Stimulated activated CD8-positive, alpha-beta memory T cell treated with anti-CD3 and anti-CD28 coated beads, Interleukin-15, amount 100 ng/mL, for 1 hour (primary cell): ENCODE measurements at places on chromosomes 2 and 18.

DNA sequence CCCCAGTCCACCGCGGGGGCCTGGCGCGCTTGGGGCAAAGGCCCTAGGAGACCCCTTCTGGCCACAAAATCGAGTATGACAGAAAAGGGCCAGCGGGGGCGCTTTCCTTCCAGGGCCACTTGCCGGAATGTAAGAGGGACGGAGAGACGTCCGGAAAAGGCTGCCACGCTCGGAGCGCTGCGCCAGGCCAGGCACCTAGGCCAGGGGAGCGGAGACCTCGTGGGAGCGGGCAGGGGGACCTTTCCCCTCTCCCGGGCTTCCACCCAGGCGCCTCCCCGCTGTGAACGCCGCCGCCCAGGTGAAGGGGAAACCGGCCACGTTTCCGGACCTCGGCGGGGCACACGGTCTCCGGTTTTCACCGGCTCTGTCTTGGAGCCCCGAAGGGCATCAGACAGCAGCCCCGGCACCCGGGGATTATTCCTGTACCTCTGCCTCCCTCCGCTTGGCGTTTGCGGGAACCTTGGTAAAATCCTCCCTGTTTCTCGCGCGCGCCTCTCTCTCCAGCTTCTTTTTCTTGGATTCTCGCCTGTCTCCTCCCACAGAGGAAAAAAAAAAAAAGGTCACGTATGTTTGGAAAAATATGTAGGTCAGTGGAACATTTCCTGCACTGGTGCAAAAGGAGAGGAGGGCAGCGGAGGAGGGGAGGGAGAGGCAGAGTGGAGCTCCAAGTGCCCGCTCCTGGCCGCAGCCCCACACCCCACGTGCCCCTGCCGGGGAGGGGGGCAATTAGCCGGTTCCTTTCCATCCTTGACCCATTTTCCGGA lies 1.2 kb upstream of the NPAS2 start:
- DNase-seq, result no peak

- no peak for DNase-seq
Observed at GRCh38 chr2:168212866-168213265, 34.5 kb downstream of the STK39 start.

- DNase-seq, result no peak
Observed at GRCh38 chr18:45836242-45837205, 11.0 kb downstream of the SIGLEC15 start.

GRCh38 chr2:26075173-26075572 lies 41.3 kb downstream of the RAB10 start:
- no peak for DNase-seq

DNA sequence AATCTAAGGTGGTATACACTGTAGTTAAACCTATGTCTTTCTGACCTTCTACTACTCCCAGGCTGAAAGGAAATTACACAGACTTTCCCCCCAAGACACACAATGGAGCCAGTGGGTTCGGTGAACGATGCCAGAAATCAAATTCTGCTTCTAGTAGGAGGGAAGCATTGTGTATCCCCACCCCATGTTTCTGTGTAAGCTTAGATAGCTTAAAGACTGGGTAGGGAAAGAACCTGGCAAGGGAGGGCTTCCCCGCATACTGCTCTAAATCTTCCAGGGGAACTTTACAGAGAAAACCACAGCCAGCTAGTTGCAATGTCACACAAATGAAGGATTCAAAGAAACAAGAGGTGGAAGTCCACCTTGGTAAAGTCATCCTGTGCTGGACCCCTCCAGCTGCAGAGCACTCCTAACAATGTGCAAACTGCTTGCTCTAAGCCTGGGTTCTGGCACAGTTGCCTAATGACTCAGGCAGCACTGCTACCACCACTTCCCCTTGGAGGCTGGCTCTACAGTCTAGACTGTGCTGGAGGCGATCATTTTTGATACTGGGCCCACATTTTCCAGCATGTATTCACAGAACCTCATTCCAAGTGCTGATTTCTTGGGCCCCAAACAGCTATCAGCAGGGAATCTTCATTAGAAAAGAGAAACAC lies 47.5 kb downstream of the TRIB2 start:
- no peak for DNase-seq

- DNase-seq, result no peak
Observed at GRCh38 chr2:165013944-165014619, 58.8 kb upstream of the SLC38A11 start.

DNA sequence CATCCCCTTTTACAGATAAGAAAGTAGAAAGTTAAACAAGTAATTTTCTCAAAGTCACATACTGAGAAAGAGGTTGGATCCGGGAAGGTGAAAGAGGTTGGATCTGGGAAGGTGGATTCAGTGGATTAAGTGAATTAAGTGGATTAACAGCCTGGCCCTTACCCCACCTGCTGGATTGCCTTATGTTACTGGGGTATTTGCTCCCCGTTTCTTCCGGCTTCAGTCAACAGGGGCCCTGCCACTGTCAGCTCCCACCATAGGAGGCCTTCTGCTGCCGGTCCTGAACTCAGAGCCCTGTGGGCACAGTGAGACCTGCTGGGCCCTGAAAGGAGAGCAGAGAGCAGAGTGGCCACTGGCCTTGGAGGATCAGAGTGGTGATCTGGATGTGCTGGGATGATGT lies 113.2 kb downstream of the VAPA start:
- no peak for DNase-seq
